Inflammatory macrophage treated with lipopolysaccharide for 1 hour (primary cell): ENCODE measurements at places on chromosomes 13 and 19.
A peak's percentile ranks its signal among the peaks of the same experiment; 100 is the strongest.

- DNase-seq, result no peak
These were observed 149.9 kb downstream of the MYO16 start for GRCh38 chr13:108779308-108779707.

GRCh38 chr13:94390881-94391280 is 88.6 kb downstream of the DCT start:
- no peak for DNase-seq

DNA sequence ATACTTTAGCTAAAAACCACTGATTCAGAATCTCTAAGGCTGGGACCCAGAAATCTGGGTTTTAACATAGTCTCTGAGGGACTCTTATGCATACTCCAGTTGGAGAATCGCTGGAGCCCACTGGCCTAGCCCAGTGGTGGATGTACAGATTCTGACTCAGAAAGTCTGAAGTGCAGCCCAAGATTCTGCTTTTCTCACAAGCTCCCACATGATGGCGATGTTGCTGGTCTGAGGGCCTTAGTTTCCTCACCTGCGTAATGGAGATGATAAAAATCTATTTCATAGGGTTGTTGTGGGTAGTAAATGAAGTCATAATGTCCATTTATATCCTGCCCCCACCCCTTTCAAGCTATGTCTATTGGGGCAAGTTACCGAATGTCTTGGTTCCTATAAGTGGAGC is 7.7 kb upstream of the CDADC1 start:
- peak; percentile 17 for DNase-seq

GRCh38 chr13:41939398-41939797 is 21.5 kb downstream of the VWA8 start:
- DNase-seq, result no peak

GRCh38 chr19:5743630-5744029 is 23.2 kb downstream of the CATSPERD start:
- no peak for DNase-seq

- DNase-seq, result no peak
These were observed at the start of gene ZNF667 for GRCh38 chr19:56476651-56477428. Gene ZNF667, minus strand, starts transcription at chr19:56477345. Its CDS starts 14,975 bp downstream, at chr19:56462370.

GRCh38 chr19:35284153-35285094 is 2.1 kb downstream of the HAMP start:
- DNase-seq, result no peak

DNA sequence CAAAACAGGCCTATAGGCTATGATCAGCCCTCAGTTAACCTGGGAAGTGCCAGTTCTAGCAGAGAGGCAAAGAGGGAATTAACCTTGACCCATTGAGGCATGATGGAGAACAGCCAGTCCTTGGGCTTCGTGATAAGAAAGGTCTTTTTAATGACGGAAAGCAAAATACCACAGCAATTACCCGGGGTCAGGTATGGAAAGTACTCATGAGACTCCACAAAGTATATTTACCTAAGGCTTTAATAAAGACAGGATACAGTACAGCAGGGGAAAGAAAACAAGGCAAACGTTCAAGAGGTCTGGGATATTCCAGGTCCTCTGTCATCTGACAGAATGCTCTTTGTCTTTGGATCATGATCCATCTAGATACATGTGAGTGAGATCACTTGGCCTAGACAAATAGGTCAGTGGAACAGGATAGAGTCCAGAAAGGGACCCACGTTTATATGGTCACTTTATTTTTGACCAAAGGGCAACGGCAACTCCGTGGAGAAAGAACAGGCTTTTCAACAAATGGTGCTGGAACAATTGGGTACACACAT is 52.2 kb downstream of the WDFY2 start:
- DNase-seq, result no peak

DNA sequence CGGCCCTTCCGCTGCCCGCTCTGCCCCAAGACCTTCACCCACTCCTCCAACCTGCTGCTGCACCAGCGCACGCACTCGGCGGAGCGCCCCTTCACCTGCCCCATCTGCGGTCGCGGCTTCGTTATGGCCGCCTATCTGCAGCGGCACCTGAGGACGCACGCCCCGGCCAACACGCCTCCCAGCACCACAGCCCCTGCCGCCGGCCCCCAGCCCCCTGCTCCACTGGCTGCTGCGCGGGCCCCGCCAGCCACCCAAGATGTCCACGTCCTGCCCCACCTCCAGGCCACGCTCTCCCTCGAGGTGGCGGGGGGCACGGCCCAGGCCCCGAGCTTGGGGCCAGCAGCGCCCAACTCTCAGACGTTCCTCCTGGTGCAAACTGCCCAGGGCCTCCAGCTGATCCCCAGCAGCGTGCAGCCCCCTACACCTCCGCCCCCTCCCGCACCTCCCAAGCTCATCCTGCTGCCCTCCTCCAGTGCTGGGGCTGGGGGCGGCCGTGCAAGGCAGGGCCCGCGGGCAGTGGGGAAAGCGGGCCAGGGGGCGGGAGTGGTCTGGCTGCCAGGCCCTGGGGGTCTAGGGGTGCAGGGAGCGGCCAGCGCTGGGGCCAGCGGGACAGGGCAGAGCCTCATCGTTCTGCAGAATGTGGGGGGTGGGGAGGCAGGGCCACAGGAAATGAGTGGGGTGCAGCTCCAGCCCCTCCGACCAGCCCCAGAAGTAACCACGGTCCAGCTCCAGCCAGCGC is 1.9 kb upstream of the NAT14 start:
- DNase-seq, result no peak

DNA sequence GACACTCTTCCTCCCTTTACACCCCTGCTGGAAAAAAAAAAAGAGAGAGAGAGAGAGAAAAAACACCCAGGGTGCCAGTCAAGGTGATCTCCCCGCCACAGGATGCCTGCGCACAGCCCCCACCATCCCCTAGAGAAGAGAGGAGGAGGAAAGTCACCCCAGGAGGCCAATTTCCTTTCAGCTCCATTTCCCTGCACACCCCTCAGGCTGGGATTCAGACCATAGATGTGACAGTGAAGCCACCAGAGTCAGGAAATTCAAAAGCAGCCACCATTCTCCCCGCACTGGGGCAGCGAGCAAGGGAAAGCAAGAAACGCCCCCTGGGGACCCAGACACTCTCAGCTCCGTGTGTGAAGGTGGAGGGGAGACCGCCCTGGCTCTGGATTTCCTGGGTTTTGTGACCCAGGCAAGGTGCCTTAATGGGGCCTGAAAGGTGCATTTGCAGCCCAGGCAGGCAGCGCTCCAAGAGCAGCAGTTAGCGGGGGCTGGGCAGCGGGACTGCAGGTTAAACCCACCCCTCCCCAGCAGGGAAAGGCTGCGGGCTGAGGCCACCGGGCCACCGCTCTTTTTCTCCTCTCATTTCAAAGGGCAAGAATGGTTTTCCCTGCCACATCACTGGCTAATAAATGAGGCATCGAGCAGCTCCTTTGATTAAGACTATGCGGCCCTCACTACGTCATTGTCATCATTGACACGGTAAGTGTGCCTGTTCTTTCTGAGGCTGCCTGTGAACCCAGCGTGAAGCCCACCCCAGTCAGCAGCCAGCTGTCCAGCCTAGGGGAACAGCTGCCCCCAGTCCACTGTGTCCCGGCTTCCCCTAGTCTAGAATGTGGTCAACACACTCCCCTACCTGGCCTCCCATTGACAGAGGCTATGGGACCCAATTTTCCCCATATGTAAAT is 83.8 kb upstream of the TM9SF2 start:
- DNase-seq, result no peak

DNA sequence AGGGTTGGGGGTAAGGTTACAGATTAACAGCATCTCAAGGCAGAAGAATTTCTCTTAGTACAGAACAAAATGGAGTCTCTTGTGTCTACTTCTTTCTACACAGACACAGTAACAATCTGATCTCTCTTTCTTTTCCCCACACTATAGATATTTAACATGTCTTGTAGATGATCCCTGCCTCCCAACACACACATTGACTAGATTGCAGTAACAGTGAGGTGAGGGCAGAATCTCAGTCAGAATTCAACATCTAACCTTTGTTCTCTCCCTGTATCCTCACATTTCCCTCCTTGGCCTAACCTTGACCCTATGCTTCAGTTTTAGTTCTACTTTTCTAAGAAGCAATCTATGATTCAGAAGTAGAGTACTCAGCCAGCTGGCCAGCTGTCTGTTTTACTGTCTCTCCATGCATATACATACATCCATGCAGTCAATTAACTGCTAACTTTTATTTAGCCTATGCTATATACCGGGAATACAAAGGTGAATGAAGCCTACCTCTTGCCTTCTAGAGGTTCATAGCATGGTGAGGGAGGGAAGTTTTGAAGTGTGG is 18.1 kb downstream of the DNAJC15 start:
- no peak for DNase-seq

DNA sequence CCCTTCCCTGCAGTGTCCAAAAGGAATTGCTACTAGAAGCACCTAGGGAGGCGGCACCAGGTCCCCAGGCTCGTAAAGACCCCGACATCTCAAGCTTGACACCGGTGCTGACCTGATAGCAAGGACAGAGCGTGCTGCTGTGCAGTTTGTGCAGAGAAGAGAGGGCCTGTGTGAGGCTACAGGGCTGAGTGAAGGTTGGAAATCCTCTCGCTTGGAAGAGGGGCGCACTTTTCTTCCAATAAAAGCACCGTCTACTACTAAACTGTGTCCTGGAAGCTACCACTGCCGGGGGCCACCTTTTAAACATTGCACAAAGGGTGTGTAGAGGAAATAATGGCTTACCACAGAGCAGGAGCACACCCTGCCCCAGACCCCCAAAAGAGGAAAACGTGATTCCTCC is 11.0 kb downstream of the TMEM272 start:
- no peak for DNase-seq

GRCh38 chr13:31440132-31440531 is 240.4 kb downstream of the B3GLCT start:
- DNase-seq, result no peak

- no peak for DNase-seq
These were observed 20.7 kb downstream of the LIG1 start for GRCh38 chr19:48149430-48149829.

GRCh38 chr19:12766051-12766521 is 9.3 kb downstream of the HOOK2 start:
- peak; percentile 83 for DNase-seq

GRCh38 chr13:19888799-19889198 is 25.4 kb upstream of the ZMYM5 start:
- no peak for DNase-seq

- peak; percentile 55 for DNase-seq
These were observed 26.8 kb upstream of the CEACAM21 start for GRCh38 chr19:41548954-41549688.

DNA sequence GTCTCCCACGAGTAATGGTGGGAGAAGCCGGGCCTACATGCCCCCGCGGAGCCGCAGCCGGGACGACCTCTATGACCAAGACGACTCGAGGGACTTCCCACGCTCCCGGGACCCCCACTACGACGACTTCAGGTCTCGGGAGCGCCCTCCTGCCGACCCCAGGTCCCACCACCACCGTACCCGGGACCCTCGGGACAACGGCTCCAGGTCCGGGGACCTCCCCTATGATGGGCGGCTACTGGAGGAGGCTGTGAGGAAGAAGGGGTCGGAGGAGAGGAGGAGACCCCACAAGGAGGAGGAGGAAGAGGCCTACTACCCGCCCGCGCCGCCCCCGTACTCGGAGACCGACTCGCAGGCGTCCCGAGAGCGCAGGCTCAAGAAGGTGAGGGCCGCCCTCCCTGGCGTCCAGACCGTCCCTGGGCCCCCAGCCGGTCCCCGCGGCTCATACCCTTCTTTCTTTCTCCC is 1.4 kb upstream of the USF2 start:
- DNase-seq, result no peak

DNA sequence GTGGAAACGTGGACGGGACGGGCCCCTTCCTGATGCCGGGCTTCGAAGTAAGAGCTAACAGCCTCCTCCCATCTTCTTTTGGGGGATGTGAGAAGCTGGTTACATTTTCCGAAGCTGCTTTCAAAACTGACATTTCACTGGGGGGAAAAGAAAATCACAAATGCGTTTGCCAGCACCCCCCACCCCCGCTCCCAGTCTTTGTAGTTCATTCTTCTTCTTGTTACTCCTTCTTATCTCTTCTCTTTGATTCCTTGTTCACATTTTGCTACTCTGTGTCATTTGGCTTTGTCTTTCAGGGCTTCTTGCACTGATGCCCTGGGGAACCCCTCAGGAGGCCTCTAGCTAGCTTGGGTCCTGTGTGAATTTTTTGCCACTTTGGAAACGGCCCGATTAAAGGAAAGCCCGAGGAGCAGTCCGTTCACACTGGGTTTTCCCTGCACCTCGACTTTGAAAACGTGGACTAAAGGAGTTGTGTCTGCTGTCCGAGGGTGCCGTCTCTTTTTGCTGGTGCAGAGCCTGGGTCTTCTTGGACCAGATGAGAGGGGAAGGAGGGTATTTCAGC is 1.3 kb downstream of the CARM1 start:
- DNase-seq, result no peak

- no peak for DNase-seq
These were observed 6.6 kb downstream of the THOP1 start for GRCh38 chr19:2791876-2792275.

- DNase-seq, result no peak
These were observed 20.7 kb upstream of the NWD1 start for GRCh38 chr19:16698914-16699313.

- DNase-seq, result no peak
These were observed 124.7 kb downstream of the RBM26 start for GRCh38 chr13:79281339-79281747.

DNA sequence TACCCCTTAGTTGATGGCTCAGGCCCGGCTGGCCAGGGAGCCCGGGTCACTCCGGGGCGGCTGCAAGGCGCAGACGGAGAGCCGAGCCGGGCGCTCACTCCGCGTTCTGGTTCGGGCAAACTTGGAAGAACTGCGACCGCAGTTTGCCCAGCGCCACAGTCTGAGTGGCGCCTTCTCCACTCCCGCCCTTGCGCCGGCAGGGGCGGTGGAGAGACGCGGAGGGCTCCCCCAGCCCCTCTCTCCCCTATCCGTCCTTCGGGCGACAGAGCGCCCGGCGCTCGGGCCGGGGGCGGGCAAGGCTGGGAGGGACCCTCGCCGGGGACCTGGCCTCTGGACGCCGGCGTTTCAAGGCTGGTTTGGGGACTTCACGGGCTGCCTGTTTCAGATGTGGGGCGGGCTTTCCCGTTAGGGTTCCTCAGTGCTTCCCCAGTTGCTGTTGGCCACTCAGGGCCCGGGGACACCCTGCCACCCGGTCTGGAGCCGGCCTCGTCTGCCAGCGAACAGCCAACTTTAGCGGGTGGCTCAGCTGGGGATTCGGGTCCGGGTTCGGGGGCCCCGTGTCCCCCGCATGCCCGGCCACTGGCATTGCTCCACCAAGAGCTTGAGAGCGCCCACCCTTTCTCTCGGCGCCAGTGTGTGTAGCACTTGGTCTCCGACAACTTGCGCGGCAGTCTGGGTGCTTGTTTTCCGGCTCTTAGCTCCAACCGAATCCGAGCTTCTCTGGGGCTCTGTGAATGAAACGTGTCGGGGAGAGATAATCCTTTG is 1.5 kb downstream of the GPC6 start:
- no peak for DNase-seq
